ENCODE measurements at places on chromosomes 11 and 22. TPM values are rescaled to one million over a fixed set of nuclear protein-coding genes. Genes with fewer than 3 reads are reported as not detected.

IRAG1 gene
- total RNA-seq, result not detected

MPPED2 gene
- total RNA-seq, result 1.7 TPM

OR5AN1 gene
- total RNA-seq, result not detected

NAALAD2 gene
- total RNA-seq, result not detected

ALDH3B2 gene
- not detected for total RNA-seq

NCAPH2 gene
- total RNA-seq, result 184 TPM

CFAP300 gene
- not detected for total RNA-seq

SYT7 gene
- not detected for total RNA-seq

LRRC32 gene
- total RNA-seq, result 2.4 TPM

MPZL3 gene
- total RNA-seq, result 29.0 TPM

TIGD3 gene
- 0.73 TPM for total RNA-seq

SGSM1 gene
- total RNA-seq, result 1.9 TPM

IFITM10 gene
- 1.7 TPM for total RNA-seq

Measured in CD4-positive, alpha-beta T cell (primary cell).